ENCODE measurements at places on chromosomes 12 and 14.

DNA sequence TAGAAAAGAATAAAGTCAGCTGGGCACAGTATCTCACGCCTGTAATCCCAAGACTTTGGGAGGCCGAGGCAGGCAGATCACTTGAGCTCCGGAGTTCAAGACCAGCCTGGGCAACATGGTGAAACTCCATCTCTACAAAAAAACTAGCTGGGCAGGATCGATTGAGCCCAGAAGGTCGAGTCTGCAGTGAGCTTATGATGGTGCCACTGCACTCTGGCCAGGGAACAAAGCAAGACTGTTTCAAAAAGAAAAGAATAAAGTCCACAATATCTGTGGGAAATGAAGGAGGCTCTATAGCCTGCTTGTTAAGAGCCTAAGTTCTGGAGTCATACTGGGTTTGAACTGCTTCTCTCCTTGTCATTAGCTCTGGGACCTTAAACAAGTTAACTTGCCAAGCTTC lies 7.9 kb downstream of the MAPK1IP1L start:
- DNase-seq = no peak

DNA sequence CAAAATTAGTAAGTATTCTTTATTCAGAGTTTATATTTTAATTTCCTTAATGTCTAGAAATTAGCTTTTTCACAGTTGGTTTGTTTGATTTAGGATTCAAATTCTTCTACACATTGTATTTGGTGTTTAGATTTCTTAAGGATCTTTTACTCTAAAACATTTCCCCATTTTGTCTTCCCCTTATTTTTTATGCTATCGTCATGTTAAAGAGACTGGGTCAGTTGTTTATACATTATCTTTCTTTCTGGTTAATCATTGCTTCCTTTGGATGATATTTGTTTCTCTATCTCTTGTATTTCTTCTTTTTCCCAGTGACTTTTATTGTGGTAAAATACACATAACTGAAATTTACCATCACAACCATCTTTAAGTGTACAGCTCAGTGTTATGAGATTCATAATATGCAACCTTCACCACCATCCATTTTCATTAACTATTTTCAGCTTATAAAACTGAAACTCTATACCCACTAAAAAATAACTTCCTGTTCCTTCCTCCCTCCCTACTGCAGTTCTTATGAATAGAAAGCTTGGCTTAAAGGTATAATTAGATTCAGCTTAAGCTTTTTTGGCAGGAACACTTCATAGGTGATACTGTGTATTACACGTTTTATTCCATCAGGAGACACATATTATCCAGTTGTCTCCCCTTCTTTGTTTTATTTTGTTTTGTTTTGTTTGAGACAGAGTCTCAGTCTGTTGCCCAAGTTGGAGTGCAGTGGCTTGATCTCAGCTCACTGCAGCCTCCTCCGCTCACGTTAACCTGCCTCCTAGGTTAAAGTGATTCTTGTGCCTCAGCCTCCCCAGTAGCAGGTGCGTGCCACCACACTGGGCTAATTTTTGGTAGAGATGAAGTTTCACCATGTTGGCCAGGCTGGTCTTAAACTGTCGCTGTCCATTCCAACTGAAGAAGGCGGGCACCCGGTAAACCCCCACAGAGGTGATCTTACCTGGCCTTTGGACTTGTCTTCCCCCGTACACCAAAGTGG lies 45.0 kb downstream of the NOPCHAP1 start:
- DNase-seq = no peak

- DNase-seq = peak; percentile 28
Observed at GRCh38 chr12:54197431-54197909, 8.7 kb upstream of the SMUG1 start.

DNA sequence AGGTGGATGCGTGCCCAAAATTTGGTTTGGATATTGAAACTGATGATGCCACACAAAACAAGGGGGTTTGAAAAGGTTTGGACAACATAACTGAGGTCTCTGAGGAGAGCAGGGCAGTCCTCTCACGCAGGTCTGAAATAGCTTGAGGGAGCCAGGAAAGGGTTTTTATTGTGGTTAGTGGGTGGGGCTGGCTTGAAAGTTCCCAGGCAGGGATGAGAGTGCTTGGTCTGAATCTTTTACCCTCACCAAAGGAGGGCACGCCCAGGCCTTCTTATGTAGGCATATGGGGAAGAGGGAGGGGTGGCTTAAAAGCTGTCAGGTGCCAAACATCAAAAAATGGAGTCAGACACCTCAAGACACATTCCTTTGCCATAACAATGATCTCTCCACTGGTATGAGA lies 493.1 kb upstream of the CCDC196 start:
- no peak for DNase-seq

GRCh38 chr12:49871263-49871561 lies 28.3 kb upstream of the BCDIN3D start:
- no peak for DNase-seq

- no peak for DNase-seq
Observed at GRCh38 chr12:4723226-4723625, 3.0 kb downstream of the GALNT8 start.

DNA sequence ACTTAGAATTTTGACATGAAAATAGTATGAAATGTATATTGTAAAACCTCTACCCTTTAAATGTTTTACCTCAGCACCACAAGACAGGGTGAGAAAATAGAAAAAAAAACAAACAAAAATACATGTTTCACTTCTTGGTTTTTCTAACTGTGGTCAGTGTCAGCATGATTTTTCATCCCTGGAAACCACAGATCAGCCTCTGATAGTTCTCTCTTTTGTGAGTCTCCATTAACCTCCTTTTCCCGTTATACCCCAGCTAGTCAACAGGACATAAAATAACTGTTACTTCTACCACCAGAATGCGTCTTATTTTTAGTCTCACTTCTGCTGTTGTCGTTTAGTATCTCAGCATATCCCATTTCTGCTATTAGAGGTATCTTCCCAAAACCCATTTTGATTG lies 48.3 kb upstream of the KCNMB4 start:
- no peak for DNase-seq

- no peak for DNase-seq
Observed at GRCh38 chr14:43706900-43707299, 800.2 kb downstream of the FSCB start.

- DNase-seq = no peak
Observed at GRCh38 chr14:54713379-54713778, 146.5 kb downstream of the SAMD4A start.

- no peak for DNase-seq
Observed at GRCh38 chr14:102738373-102739189, 38.7 kb upstream of the TRAF3 start.

DNA sequence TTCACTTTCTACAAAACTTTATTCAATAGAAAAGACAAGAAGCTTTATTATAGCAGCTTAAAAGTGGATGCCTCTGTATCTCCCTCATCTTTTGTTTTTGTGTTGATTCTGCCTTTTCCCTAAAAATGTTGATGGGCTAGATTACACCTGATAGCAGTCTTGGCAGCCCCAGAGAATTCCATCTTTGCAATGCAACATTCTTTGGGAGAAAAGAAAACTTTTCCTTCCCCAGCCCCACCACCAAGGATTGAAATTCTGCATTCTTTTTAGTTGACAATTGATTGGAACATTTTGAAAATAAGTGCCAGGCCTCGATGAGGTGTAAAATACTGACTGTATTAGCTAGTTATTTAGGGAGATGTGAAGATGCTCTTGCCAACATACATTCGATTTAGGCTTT lies 306.8 kb upstream of the G2E3 start:
- DNase-seq = no peak

DNA sequence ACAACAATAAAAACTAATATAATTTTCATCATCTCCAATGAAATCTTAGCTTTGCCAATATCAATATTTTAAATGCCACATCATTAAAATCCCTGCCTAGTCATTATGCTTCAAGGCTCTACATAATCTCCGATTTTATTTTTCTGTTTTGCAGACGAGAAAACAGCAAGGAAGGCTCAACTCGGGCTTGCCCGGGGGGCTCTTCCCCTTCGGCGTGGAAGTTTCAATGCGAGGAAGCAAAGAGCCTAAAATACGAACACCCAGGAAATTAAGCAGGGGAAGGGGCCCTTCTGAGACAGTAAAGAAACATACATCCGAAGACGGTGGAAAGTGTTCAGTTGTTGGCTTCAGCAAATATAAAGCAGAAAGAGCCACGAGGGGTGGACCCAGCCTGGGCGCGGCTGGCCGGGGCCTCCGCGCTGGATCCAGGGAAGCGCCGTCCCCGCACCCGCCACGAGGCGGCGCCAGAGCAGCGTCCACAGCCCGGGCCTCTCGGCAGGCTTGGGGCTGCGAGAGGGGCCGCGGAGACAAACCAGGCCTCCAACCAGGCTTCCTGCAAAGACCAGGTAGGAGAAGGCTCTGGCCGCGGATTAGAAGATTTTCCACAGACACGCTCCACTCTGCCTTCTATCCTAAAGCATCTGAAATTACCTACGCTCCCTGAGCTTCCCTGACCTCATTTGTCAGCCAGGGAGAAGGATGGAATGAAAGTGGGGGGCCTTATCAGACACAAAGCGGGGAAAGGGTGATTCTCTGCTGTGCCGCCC lies 77.2 kb downstream of the SERPINA3 start:
- peak; percentile 73 for DNase-seq

All from HTR-8/SVneo (cell line).